ENCODE measurements at places on chromosomes 2 and 18. TPM values are rescaled to one million over a fixed set of nuclear protein-coding genes. Genes with fewer than 3 reads are reported as not detected.

NEU4 gene
- total RNA-seq = not detected

ATG16L1 gene
- total RNA-seq = 26.4 TPM

SUCLG1 gene
- 87.2 TPM for total RNA-seq

SFT2D3 gene
- 3.6 TPM for total RNA-seq

NT5C1B gene
- total RNA-seq = not detected

REG1B gene
- not detected for total RNA-seq

ELP2 gene
- 100 TPM for total RNA-seq

SPATA3 gene
- not detected for total RNA-seq

Measured in MCF 10A (cell line).